NB4 (cell line): ENCODE measurements at places on chromosomes 11 and 22.
A peak's percentile ranks its signal among the peaks of the same experiment; 100 is the strongest.

- no peak for DNase-seq
These were observed 99.9 kb downstream of the CD44 start for GRCh38 chr11:35238882-35239281.

DNA sequence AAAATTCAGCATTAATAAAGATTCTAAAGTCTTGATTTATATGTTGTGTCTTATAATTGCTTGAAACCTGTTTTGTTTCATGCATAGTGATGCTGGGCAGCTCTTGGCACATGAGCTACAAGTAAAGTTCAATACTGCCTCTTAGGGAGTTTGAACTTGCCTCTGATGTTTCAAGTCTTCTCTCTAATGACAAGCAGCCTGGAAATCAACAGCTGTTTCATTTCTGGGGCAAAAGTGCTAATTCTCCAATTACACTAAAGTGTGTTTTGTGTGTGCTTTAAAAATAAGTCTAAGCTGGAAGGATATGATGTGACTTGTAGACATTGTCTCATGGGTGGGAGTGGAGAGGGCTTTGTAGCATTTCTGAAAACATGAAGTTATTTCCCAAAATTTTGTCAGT lies 23.7 kb upstream of the SESN3 start:
- no peak for DNase-seq

GRCh38 chr11:12174128-12174476 lies 63.7 kb downstream of the MICAL2 start:
- no peak for DNase-seq

DNA sequence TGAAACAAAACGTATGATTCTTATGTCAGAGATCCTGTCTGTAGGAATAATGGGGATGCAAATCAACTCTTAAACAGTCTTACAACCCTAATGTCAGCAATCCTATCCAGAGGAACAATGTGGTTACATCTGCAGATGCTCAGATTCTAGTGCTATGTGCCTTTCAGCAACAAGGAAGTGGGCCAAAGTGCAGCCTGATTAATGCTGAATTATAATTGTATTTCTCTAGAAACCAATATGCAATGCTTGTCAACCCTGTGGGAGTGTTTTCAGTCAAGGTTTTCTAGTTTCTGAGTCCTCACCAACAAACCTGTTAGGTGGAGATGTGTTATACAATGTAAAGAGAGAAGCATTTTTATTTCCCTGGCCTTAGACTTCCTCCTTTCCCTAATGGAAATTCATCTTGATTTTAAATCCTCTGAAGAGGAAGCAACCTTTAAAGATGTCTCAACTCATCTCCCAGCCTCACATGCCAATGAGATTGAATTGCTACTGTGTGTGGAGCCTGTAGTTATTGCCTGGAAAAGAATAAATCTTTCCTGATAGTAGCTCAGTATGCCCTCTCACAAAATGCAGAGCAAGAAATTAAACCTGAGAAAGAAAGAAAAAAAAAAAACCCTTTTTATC lies 26.2 kb upstream of the TMEM123 start:
- DNase-seq: no peak

DNA sequence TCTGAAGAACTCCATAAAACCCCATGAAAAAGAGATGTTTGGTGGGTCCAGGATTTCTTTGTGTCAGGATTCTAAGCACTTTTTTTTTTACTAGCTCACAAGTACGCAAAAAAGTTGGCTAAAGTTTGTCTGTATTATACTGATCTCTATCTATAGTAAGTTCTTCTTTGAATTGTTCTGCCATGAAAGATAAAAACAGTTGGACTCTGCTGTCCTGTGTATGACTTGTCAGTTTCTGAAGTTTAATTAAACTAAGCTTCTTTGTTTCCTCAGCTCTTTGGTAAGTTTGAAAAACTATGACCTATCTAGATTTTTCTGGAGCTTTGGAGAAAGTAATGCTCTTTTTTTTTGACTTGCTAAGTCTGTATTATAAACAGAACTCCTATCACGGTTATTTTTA lies 812.2 kb upstream of the LUZP2 start:
- DNase-seq: no peak

DNA sequence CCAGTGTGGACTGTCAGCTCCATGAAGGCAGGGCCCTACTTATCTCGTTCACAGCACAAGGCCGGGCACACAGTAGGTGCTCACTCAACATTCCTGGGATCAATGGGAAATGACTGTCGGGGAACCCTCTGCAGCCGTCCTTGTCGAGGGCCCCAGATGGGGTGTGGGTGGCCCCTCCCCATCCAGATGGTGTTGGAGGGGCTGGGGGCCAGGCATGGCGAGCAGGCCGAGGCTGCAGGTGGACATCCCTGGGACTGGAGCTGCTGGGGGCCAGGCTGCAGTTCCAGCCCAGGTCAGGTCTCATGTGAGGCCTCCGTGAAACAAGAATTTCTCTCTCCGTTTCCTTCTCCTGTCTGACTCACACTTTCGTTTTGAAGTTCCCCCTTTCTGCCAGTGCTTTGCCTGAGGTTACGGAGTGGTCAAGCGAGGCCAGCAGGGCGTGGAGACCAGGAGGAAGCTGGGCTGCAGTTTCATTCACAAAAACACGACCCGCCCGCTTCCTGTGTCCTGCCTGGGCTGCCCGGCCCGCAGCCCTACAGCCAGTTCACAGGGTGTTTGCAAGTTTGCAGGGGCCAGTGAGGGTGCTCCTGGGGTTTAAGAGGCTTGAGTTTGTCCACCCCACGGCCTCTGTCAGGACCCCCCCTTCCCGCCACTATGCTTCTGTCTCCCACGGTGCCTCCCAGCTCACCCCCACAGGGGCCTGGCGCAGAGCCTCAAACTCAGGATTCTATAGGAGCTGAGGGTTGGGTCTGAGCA lies 4.5 kb downstream of the MYEOV start:
- DNase-seq: peak; percentile 91

- no peak for DNase-seq
These were observed 65.4 kb downstream of the LINC01488 start for GRCh38 chr11:69546735-69547370.
